ENCODE measurements at places on chromosomes 2 and 18.

GRCh38 chr2:96240341-96241038 is 25.3 kb downstream of the TMEM127 start:
- DNase-seq = no peak

DNA sequence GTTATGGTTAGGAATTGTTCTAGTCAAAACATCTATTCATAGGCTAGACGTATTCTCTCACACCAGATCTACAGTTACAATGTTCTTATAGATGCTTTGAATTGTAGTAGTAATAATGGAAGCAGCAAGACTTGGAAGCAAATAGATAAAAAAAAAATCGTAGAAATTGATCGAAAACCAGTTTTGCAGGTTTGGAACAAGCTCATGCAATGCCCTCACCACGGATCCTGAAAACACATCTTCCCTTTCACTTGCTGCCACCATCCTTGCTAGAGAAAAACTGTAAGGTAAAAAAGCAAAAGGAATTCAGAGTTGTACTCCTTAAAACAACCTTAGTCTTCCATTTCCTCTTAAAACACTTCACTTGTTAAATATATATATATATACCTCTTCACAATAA is 4.4 kb downstream of the SULT1C4 start:
- DNase-seq = no peak

DNA sequence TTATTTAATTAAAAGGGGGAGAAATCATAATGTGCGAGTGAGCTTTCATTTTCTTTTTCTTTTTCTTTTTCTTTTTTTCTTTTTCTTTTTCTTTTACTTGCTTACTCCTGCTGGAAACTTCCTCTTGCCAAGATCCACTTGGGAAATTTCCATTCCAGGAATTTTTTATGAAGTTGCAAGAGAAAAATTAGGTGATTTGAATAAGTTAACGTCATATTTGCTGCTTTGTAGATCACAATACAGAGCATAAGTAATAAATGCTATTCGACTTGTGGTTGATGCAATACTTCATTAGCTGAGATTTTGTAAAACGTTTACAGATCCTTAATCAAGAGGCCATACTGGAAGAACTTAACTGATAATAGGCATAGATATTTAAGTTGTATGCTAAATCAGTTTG is 354.7 kb upstream of the SMIM21 start:
- no peak for DNase-seq

DNA sequence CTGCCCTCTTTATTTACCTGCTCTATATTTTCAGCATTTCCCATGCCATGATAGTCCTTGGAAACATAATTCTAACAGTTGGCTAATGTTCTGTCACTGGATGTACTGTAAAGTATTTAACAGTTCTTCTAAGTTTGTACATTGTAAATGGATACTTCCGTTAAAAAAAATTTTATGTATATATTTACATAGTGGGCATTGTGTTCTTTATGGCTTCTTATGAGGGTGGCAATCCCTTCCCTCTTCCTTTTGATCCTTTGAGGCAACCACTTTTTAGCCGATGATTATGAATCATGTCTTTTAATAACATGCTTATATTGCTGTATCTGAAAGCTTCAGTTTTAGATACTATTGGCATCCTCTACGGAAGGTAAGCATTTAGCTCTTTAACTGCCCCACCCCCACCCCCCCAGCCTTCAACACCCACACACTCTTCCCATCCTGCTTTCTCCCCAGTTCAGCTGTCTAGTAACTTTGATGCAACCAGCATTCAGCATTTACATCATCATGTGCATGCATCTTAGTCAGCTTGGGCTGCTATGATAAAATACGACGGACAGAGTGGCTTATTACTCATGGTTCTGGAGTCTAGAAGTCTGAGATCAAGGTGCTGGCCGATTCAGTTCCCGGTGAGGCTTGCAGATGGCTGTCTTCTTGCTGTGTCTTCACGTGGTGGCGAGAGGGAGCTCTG is 21.0 kb upstream of the EDAR start:
- no peak for DNase-seq

DNA sequence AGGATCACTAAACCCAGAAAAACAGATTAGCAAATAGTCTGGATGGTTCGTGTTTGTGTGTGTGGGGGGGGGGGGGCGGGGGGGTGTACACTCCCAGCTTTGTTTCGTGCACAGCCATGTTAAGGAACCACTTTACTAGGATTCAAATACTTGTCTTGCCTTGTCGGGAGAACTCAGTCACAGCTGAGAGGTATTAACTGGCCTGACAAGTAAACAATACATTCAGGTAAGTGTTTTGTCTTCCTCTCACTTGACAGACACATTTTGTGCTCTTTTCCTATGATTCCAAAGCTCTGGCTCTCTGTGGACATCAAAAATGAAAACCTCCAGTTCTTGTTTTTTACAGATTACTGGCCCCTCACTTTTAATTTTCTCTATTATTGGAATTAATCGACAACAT is 173.5 kb downstream of the LRP1B start:
- no peak for DNase-seq

- no peak for DNase-seq
Measured at GRCh38 chr2:143051465-143051864, 77.8 kb upstream of the ARHGAP15 start.

DNA sequence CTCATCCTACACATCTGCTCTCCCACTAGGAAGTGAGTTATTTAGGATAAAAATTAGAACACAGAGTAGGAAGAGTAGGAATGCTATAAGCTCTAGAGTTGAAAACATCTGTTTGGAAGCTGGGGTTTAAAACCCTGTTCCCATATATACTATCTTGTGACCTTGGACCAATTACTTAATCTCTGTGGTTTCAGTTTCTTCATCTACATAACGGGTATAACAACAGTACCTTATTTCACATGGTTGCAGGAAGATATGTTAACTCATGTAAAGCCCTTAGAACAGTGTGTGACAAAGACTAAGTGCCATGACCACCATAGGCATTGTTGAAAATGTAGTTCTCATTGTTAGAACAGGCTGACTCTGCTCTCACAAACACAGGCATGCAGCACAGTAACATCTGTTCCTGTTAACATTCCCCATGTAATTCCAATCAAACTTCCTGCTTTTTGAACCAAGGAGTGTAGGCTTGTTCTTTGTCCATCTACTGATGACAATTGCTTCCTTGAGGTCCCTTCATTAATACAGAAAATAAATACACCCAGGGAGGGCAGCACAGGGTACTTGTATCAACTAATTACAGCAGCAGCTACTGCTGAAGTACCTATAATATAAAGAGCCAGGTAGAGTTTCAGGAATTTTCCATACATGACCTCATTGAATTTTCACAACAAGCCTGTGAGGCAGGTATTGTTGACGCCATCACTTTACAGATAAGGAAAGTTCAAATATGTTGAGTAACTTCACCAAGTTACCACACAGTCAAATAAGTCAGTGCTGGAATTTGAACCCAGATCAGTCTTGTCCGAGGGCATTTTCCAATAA is 204.2 kb downstream of the L3MBTL4 start:
- DNase-seq = no peak

DNA sequence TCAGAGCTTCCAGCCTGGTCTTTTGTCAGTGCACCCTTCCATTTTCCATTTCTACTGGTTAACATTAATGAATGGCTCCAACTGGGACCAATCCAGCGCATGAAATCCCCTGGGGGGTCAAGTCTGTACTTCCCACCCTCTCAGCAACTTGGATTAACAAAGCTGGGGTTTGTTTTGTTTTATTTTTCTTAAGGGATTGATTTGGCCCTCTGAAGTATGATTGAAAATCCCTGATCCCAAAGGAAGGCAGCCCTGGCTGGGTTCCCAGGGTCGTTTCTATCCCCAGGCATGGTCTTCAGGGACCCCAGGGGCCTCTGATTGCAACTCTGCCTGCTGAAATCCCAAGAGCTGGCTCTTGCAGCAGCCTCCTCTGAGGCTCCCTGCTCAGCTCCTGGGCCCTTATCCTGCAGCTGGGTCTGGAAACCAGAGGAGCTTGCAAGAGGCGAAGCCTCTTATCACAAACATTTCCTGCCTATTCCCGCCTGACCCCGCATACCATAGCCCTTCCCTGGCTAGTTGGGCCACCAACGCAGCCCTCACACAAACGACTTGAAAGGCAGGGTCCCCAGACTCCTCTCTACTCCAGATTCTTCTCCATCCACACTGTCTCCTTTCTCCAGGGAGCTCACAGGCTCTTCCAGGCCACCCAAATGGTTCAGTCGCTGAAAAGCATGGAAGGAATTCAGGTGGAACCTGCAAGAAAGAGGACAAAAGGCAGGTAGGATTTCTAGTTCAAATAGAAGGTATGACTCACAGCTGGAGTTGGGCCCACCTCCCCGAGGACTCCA is 109.7 kb upstream of the PKDCC start:
- DNase-seq = no peak

GRCh38 chr2:100407073-100407472 is 10.4 kb downstream of the CHST10 start:
- DNase-seq = no peak

DNA sequence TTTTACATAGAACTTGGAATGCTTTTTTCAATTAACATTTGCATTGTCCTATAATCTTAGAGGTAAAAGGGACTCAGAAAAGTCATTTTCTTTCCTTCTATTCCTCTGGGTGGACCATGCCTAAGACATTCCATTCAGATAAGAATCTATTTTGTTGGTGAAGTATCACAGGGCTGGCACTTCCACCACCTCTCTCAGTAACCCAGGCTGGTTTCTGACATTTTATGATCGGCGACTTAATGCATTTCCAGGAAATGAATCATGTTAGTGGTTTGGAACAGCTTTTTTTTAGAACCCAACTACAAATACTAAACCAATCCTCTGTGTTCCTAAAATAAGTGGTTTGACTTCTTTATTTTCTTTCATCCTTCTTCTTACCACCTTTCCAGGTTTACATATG is 27.0 kb downstream of the GAD1 start:
- no peak for DNase-seq

DNA sequence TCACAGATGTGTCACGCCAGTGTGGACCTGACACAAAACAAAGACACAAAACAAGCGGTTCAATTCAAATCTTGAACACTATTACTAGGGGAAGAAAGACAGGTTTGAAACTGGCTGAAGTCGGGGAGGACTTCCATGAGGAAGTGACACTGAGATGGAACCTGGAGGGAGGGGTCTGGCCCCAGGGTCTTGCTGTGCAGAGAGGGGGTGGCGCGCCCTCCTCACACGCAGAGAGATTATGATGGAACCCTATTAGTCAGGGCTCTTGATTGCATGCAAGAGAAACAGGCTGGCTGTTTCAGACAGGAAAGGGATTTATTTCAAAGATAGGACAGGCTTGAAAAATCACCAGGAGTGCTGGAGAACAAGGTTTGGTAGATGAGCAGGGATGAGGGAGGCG is 363.6 kb upstream of the HS6ST1 start:
- no peak for DNase-seq

DNA sequence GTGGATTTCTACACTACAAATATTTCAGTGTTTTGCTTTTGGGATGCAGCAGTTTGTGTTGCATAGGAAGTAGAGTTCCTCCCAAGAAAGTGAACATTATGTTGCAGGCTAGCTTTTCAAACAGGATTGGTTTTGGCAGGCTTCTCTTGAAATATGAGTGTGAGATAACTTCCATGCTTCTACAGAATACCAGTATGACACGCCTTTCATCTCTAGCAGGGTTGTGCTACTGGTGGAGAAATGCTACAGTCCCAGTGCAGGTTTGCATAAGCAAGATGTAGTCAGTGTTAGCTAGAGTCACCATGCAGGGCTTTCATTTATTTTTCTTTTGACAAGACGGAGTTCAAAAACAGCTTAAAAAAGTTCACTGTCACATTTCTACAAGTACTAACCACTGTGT is 17.1 kb upstream of the CAVIN2 start:
- no peak for DNase-seq

DNA sequence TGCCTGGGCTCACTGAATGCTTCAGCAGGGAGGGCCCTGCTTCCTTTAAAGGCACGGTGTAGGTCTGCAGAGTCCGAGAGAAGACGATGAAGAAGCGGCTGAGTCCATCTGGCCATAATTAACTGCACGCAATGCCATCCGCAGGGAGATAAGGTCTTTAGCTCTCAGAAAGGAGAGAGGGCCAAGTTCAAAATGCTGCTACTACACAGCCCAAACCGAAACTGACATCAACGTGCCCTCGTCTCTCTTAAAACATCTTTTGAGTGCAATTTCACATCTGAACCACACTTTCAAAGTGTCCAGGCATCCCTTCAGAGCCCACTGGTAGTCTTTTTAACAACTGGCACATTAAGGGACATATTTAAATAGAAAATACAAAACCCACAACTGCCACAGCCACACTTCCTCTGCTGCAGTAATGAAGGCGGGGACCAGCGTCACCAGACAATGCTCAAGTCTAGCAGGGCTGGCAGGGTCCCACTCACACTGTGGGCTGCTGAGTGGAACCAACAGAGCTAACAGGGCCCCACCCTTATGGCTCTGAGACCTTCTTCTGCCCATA is 35.8 kb downstream of the ST3GAL5 start:
- DNase-seq = peak; percentile 61

DNA sequence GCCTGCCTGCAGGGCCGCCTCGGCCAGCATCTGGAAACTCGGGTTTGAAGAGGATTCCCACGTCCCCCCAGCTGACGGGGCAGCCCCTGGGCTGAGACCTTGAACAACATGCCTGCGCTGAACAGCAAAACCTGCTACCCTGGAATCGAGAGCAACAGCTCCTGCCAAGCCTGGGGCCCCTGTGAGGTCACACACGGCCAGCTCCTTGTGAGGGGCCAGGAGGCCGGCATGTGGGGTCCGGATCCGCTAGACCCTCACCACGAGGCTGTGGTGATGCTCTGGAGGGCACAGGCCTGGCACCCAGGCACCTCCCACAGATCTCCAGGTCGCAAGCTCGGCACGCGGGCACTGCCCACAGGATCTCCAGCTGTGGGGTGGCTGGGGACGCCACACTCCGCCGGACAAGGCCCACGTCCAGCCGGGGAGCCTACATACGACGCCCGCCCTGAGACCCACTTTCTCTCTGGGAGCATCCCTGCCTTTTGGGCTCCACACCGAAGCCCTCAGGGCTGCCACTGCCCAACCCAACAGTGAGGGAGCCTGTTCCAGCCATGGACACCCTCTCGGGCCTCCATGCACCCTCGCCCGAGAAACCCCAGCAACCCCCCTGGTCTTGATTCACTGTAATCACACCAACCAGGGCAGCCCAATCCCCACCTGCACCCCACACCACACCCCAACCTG is 34.1 kb downstream of the SLC66A2 start:
- no peak for DNase-seq

DNA sequence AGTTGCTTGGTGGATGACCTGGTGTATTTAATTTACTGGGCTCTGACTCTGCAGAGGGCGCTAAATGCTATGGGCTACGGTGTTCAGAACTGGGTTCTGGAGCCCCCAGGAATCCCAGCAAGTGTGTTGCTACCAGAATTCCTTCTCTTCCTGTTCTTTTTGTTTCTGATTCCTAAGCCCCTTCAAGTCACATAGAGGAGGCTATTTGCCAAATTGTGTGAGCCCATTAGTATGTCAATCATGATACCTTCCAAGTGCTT is 358.2 kb upstream of the SPRED2 start:
- no peak for DNase-seq

DNA sequence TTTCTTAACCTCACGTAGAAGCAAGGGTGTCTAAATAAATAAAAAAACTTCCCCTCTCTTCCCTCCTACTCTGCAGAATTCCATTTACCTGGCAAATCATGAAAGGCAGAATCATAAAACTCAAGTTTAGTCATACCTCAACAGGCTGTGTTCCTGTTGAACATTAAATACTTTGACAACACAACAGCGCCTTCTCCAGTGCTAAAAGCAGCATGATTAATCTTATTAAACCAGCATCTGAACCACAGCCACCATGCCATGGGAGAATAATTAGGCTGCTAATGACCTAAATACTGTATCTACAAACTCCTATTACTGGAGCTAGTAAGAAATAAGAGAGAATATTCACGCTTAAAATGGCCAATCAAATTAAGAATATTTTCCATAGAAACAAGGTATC is 68.1 kb downstream of the CDH2 start:
- DNase-seq = no peak

- DNase-seq = no peak
Measured at GRCh38 chr18:55968550-55968949, 380.6 kb upstream of the TCF4 start.

Data from T-helper 9 cell (primary cell).